GM04503 (cell line): ENCODE measurements at places on chromosomes 4 and X.

GRCh38 chr4:166012129-166013030 lies 139.3 kb downstream of the TLL1 start:
- DNase-seq, result no peak

- no peak for DNase-seq
These were observed 67.0 kb downstream of the GPC3 start for GRCh38 chrX:133918361-133918771.

DNA sequence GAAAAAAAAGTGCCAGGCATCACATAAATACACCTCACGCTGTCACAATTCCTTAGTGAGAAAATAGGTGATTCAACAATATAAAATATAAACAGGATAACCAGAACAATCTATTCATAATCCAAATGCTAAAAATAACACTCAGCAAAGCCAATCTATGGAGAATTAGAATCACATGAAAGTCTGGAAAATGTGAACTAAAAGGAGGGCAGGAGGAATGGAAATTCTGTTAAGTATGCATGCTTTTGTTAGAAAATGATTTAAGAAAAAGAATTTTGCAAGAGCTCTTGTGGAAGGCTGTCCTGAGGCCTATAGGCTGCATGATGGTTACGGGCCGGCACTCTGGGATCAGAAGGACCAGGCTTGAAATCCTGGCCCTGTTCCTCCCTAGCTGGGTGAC lies 70.6 kb upstream of the PROM1 start:
- no peak for DNase-seq

DNA sequence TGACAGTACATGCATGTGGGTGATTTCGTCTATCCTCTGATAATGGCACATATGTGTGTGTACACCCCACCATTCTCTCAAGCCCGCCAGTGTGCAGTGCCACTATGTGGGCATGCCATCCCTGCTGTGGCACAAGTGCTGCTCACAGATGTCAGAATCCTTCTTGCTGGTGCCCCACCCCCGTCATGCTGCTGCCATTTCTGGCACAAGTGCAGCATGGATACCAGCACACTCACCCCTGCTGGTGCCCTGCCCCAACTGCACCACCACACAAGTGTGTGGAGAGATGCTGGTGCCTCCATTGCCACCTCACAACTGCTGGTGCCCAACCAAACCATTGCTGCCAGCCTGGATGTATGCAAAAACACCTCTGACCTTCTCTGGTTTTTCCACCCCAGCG lies 1133.8 kb downstream of the TECRL start:
- no peak for DNase-seq

DNA sequence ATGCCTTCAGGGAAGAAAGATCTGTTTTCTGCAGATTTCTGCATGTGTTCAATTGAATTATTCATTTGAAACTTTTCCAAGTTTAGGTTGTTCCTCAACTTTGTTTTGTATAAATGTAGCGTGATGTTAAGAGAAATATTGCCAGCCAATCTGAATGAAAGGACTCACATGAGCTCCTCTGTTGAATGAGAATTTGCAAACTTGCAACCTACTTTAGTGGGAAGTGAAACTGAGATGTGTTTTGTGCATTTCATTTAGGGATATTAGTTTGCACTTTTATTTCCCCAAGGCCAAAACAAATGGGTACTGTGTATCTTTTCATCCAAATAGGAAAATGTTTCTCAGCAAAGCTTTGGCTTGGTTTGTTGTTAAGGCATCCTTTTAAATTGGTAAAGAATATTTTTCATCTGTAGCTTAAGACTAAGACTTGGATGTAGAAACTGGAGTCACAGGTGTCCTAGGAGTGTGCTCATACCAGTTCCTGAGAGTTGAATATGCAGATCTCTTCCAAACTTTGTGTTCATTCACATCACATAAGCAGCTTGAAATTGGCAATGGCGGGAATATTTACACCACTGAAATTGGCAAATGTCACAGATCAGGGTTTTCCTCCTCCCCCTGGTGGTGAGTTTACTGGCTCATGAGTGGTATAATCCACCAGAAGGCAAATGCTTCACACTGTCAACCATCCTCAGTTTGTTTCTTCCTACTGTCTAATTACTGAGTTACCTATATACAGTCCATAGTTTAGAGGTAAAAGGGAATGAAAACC lies 193.6 kb upstream of the BANK1 start:
- DNase-seq, result no peak

DNA sequence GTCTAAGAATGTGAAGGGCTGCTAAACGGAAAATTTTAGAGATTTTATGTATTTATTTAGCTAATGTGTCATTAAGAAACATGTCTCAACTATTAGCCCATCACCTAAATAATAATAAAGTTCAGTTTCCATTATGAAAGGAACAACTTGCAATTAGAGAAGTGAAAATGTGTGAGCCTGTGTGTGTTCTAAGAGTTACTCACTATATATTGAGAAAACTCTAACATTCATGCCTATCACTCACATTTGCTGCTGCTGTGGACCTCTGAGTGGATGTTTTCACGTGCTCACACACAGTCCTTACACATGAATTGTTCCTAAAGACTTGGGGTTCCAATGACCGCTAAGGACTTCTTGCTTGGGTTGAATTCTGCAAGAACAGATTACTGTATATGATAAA lies 364.0 kb downstream of the TMA16 start:
- DNase-seq, result no peak

DNA sequence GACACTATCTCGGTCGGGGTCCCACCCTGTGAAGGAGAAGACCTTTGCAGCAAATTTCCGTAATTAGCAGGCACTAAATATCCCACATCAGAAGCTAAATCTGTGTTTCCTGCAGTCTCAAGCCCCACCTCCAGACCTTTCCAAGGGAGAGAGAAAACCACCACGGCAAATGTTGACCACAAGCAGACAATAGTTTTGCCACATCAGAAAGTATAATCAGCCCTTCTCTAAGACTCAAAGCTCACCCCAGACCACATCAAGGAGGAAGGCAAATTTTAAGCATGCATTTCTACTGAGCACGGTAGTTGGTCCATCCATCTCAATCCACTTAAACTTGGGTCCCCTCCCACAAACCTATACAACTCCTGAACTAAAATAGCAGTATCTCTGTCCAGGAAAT lies 398.5 kb downstream of the GPM6A start:
- no peak for DNase-seq

DNA sequence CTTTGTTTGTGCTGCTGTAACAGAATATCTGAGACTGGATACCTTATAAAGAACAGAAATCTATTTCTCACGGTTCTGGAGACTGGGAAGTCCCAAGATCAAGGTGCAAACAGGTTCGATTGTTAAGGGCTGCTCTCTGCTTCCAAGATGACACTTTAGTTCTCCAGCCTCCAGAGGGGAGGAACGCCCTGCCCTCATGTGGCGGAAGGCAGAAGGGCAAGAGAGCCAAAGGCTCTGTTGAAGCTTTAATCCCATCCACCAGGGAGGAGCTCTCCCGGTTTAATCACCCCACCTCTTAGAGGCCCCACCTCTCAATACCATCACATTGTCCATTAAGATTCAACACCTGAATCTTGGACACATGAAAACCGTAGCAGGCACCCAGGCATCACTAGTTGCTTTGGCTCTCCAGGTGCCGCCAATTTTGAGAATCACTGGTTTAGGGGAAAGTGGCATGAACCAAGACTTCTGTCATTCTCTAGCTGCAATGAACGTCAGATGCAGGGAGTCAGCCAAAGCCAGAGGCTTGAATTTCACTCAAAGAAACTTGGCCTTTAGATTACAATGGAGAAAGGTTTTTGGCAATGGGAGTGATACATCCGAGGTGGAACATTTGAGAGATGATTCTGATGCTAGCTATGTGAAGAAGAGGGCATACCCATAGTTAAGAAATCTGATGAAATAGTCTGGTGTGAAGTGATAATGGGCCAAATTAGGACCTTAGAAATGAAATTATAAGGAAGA lies 15.7 kb downstream of the FHL1 start:
- no peak for DNase-seq

GRCh38 chr4:113682730-113683537 lies 78.6 kb downstream of the CAMK2D start:
- no peak for DNase-seq

DNA sequence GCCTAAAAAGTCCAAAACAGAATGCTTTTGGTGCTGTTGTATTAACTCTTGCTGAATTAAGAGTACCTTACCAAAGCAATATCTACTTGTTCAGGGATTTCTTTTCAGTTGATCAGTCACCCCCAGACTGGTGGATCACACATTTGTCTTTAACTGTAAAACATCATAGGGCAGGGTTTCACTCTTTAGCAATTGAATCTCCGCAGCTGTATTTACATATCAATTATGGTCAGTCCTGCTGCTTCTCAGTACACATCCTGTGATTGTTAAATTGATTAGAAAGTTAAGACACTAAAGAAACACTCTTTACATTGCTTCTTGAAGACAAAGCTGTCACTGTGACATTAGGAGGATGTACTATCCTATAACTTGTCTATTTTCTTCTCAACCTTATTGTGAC lies 277.1 kb upstream of the ADGRL3 start:
- no peak for DNase-seq

- no peak for DNase-seq
These were observed 149.4 kb upstream of the KLF3 start for GRCh38 chr4:38514465-38515146.

DNA sequence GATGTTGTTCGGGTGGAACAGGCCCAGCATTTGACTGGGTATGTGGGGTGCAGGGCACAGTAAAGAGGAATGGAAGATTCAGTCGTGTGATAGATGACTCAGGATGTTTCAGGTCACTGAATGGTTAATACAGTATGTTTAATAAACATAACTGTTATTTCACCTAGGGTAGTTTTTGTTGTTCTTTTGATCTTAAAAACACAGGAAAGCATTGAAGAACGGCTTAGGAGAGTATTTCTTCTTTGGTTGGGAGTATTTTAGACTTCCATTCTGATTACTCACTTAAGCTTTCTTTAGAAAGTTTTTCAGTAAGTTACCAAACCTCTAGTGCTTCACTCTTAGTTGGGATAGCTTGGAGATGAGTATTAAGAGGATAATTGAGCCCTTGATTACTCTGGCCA lies 62.3 kb downstream of the STAG2 start:
- peak; percentile 18 for DNase-seq

- DNase-seq, result no peak
These were observed 639.7 kb downstream of the TRIML1 start for GRCh38 chr4:188778905-188779304.

DNA sequence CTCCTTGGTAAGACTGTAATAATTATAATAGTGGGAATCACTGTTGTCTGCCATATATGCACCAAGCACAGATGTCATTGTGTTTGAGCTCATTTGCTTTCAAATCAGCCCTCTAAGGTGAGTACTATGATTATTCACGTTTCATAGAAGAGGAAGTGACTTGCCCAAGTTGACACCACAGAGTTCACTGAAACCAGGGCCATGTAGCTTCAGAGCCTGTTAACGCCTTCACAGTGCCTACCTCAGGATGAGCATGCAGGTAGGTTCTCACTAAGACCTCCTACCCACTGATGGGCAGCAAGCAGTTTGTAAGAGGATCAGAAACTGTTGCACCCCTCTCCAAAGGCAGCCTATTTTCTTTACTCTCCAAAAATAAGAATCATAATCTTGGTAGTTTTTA lies 27.4 kb downstream of the TMPRSS11A start:
- no peak for DNase-seq

DNA sequence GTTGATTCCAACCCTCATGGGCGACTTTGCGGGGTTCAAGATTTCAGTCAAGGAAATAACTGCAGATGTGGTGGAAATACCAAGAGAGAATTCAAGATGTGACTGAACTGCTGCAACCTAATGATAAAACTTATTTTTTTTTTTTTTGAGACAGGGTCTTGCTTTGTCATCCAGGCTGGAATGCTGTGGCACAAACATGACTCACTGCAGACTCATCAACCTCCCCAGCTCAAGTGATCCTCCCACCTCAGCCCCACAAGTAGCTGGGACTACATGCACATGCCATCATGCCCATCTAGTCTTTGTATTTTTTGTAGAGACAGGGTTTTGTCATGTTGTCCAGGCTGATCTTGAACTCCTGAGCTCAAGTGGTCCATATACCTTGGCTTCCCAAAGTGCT lies 19.5 kb upstream of the WDFY3 start:
- DNase-seq, result no peak

GRCh38 chr4:95358421-95358820 lies 190.4 kb downstream of the UNC5C start:
- no peak for DNase-seq

- DNase-seq, result no peak
These were observed 24.6 kb downstream of the KDM6A start for GRCh38 chrX:44897539-44897938.

DNA sequence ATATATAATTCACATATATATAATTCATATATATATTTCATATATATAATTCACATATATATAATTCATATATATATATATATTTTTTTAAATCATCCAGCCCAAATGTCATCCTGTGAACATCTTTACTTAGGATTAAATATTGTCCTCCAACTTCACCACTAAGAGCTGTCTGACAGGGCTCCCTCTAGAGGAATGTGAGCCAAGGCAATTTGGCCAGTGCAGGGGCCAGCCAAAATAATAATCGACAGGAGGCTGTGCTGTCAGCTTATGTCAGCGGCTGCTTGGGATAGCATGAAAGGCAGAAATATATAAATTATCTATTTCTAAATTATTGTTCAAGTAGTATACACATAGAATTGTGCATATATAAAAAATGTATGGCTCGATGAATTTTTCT lies 29.5 kb downstream of the EGFL6 start:
- no peak for DNase-seq

GRCh38 chr4:6889101-6889735 lies 20.4 kb upstream of the TBC1D14 start:
- no peak for DNase-seq

- DNase-seq, result peak; percentile 78
These were observed 66.0 kb downstream of the TBL1X start for GRCh38 chrX:9530848-9531274.

- no peak for DNase-seq
These were observed 18.4 kb downstream of the SLC38A5 start for GRCh38 chrX:48451708-48452107.
